MV-4-11 (cell line): ENCODE measurements at places on chromosomes 2 and 18.

DNA sequence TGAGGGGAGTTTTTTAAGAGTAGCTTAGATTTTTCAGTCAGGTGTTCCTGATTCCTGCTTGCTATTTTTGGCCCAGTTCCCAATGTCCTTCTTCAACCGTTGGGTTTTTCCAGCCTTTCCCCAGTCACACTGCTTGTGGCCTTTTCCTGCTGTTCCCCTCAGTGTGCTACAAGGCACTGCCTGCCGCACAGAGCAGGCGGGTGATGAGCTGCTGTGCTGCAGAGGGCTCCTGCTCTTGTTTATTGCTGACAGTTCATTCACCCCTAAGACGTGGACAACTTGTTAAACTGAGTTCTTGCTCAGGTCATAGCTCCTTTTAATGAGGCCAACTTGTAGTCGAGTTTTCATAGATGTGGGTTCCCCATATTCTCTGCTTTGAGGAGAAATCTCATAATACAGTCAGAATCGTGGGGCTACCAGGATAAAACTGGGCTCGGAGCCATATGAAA is 20.6 kb downstream of the EIF4E2 start:
- no peak for DNase-seq

- no peak for DNase-seq
Measured at GRCh38 chr2:43897492-43897891, 58.7 kb downstream of the ABCG8 start.

- DNase-seq: no peak
Measured at GRCh38 chr2:219792446-219792845, 165.0 kb downstream of the SLC4A3 start.

GRCh38 chr2:188292348-188293239 is 920 bp downstream of the GULP1 start:
- no peak for DNase-seq

- DNase-seq: no peak
Measured at GRCh38 chr2:38446418-38446817, 69.3 kb upstream of the ATL2 start.
